ENCODE measurements at places on chromosomes 2 and 18.

DNA sequence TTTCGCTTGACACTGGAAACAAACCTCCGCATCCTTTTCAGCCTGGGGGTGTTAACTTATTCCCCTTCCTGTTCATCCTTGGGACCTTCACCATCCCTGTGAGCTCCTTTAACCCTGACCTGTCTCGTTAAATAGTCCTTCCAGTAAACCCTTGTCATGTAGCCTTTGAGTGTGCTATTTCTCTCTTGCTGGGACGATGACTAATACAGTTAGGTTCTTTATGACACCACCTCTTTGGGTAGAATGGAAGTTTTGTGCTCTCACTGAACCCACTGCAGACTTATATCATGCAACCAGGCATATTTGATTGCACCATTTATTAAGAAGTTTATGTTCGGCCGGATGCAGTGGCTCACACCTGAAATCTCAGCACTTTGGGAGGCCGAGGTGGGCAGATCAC, 40.5 kb upstream of the GAREM1 start:
- no peak for DNase-seq

DNA sequence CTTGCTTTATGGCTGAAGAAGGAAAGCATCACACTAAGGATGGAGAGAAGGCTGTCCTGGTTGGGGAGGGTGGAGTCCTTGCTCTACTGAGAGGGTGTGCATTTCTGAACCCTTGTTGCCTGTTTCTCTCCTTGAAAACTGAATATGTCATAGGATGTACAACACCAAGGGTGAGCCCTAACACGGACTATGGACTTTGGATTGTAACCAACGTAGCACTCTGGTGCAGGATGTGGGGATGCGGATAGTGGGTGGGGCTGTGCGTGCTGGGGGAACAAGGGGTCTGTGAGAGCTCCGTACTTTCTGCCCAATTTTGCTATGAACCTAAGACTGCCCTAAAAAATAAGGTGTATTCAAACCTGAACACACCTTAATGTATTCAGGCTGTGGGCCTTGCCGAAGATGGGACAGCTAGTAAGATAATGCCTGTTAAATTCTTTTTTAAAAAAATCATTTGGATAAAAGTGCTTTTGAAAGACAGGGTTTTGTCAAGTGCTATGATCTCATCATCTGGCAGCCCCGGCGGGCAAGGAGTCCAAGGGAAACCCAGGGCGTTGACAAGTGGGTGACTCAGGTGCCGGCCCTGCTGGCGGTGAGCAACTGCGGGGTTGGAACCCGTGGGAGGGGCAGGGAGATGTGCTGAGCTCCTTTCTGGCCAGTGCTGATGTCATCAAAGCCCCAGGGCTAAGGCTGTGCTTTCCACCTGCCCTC, 54.0 kb downstream of the GATA6 start:
- DNase-seq = peak; percentile 82

GRCh38 chr2:18149660-18150246, 271.3 kb downstream of the KCNS3 start:
- DNase-seq = peak; percentile 28

- no peak for DNase-seq
Observed at GRCh38 chr2:236863729-236864126, 222.0 kb upstream of the COPS8 start.

DNA sequence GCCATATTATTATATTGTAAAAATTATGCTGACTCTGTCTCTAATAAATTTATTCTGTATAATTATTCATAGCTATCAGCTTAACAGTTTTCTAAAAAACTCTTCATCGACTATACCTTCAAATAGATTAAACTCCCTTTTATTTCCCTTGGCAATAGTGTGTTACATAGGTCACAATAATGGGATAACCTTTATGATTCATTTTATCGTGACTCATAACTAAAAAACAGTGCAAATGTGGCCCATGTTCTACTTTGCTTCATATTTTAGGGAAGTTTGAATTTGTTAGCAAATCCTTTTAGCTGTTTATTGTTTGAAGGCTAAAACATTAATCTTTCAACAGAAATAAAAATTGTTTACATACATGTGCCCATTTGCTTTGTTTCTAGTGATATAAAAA, 783.2 kb upstream of the CDH2 start:
- DNase-seq = peak; percentile 22

DNA sequence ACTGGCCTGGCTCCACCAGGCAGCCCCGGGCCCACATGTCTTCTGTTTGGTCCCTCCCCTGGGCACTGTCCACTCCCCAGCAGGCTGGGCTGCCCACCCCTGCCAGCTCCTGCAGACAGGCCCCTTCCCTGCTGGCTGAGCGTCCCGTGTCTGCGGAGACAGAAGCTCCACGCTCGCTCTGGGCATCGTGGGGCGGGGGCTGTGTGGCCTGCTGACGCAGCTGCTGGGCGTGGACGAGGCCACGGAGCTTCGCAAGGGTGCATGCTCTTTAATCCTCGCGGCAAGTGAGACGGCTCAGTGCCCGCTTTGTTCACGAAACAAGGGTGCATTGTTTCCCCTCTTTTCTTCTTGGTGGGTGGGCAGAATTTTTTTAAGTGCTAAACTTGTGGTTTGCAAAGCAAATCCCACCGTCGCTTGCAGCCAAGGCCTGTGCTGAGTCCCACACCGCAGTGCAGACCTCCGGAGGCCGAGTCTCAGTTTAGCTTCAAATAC, 132.8 kb upstream of the CTDP1 start:
- no peak for DNase-seq

- no peak for DNase-seq
Observed at GRCh38 chr2:128311216-128311754, 7.4 kb downstream of the HS6ST1 start.

- DNase-seq = no peak
Observed at GRCh38 chr2:212832211-212833195, 293.9 kb upstream of the ERBB4 start.

GRCh38 chr2:10579876-10580514, 109.8 kb downstream of the NOL10 start:
- no peak for DNase-seq

DNA sequence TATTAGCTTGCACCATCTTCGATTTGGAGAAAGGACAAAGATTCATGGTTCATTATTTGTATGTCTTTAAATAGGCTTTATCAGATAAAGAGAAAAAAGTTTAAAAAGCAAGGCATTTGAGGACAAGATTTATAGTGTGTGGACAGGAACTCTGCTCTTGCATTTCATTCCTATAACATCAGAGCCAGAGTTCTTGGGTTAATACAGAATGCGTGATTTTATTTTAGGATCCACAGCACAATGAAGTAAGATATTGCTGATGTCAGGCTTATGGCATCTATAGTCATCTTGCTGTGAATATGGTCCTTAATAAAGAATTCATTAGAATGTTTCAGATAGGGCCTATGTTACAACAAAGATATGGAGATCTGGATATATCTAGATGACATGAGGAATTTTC, 19.7 kb downstream of the RASGRP3 start:
- DNase-seq = no peak

GRCh38 chr2:147450661-147451510, 393.9 kb upstream of the ACVR2A start:
- DNase-seq = no peak

- no peak for DNase-seq
Observed at GRCh38 chr2:46053564-46053963, 243.6 kb upstream of the EPAS1 start.

DNA sequence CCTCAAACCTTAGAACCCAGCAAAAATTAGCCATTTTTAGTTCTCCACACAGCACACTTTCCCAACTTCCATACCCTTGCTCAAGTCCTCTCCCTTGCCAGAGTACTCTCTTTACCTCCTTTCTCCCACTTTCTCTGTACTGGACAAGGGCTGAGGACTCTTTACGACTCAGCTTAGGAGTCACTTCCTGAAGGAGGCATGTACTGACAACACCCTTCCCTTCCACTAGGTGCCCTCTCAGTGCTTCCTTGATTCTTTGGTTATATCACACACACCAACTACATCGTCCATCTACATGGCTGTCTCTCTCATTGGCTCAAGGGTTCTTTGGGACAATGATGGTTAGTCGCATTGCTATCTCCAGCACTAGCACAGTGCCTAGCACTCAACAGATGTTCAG, 5.2 kb upstream of the C18orf63 start:
- DNase-seq = no peak

DNA sequence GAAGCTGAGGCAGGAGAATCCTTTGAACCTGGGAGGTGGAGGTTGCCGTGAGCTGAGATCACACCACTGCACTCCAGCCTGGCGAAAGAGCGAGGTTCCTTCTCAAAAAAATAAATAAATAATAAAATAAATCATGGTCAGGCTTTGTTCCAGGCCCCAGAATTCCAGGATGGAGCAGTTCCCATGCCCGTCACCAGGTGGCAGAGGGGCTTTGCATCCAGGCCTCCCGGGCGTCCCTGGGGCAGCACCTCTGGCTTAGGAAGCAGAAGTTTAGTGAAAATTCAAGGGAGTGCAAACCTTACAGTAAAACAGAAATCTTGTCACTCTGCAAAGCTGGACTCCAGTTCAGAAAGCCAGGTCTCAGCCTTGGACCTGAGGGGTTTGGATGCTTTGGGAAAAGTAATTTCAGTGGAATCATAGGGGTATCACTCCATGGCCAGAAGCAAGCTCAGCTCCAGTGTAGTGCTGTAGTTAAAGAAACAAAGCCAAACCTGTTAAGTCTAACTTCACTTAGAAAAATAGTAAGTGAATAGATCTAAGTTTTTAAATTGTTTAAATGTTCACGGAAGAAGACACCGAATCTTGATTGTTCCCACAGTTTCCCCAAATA, 512.7 kb downstream of the CMPK2 start:
- DNase-seq = no peak

DNA sequence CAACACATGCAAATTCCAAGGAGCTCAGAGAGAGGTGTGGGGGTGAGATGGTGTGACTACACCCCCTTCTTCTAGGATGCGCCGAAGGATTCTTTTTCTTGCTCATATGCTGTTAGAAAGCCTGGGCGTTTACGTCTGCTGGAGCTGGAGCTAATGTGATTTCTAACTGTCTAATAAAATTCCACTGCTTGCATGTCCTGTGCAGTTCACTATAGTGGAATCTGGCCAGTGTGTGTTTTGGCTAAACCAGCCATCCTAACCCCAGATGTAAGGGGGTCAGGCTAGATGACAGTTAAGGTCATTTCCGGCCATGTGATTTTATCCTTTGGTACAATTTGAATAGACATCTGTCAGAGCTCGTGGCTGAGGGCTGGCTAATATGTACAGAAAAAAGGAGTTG, 194.1 kb downstream of the PRKCE start:
- no peak for DNase-seq

- no peak for DNase-seq
Observed at GRCh38 chr2:36607947-36608346, 10.0 kb upstream of the FEZ2 start.

DNA sequence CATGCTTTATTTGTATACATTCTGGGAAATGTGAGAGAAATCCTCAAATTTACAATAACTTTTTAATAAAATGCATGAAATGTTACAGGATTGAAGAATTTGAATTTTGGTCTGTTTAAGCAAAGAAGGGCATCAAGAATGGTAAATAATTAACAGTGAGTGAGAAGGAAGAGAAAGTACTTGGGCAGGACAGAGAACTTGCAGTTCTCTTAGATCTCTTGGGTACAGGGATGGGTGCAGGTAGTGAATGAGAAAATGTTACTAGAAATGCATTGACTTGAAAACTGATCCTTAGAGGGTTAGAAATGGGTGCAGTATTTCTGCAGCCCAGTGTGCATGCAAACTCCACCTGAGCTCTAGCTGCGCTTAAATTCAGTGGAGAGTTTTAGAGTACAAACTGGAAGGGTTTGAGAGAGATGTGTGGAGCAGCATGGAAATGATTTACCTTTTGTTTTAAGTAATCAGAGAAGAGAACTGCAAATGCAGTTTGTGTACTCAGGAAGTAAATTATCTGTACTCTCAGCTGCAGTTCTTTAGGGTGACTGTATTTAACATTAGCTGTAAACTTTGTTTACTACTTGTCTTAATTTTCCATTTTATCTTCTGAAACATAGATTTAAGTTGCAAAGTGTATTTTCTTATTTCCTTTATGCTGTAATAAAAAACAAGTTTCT, 51.0 kb upstream of the RAB27B start:
- no peak for DNase-seq

- DNase-seq = no peak
Observed at GRCh38 chr2:239806276-239806675, 218.9 kb downstream of the NDUFA10 start.

DNA sequence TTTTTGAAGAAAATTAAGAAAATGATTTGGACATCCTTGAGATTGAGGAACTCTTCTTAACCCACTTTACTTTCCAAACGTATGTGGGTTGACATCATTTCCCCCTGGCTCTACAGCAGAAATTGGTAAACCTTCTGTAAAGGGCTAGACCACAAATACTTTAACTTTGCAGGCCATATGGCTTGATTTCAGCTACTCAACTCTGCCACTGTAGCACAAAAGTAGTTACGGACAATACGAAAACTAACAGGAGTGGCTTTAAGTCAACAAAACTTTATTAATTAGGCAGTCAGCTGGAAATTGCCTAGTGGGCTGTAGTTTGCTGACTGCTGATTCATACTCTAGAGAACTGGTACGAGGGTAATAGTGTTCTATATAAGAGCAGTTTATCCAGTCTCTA, 83.2 kb upstream of the DTNB start:
- DNase-seq = no peak

DNA sequence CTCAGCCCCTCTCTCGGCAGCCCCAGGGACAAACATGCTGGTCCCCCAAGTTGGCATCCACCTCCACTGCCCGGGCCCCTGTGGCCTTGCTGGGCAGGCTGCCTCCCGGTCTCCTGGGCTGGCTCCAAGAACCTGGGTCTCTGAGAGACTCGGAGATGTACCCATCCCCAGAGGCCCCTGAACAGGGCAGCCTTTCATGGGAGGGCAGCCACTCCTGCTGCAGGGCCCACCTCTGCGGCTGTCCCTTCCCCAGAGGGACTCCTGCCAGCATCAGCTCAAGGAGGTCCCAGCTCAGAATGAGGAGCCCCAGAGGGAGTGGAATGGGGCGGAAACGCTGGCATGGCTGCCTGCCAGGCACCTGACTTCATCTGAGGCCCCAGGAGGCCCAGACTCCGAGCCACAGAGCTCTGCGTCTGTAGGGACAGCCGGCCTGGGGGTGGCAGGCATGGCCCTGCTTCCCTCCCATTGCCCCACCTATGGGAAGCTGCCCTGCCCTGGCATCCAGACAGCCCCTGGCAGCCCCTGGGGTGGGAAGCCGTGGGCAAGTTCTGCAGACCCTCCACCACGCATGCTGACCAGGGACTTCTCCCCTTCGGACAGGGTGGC, 857 bp upstream of the CROCC2 start:
- no peak for DNase-seq

All from HS-5 (cell line).